ENCODE measurements at places on chromosomes 7 and 10. TPM values are rescaled to one million over a fixed set of nuclear protein-coding genes. Genes with fewer than 3 reads are reported as not detected.

Gene OLAH
- 0.12 TPM for polyA plus RNA-seq

Gene DNAJC30
- polyA plus RNA-seq, result 5.6 TPM

Gene PON1
- polyA plus RNA-seq, result 2.1 TPM

Gene MMD2
- polyA plus RNA-seq, result 0.11 TPM

Gene GHRHR
- polyA plus RNA-seq, result 2.2 TPM

Gene PDCD11
- 99.9 TPM for polyA plus RNA-seq

Gene CFAP43
- polyA plus RNA-seq, result not detected

Gene CACNA2D1
- 7.0 TPM for polyA plus RNA-seq

Gene PNLIPRP1
- polyA plus RNA-seq, result not detected

Gene CYP2C8
- polyA plus RNA-seq, result 1.2 TPM

Gene CYP2C9
- not detected for polyA plus RNA-seq

Gene DRGX
- polyA plus RNA-seq, result not detected

Gene DKK1
- polyA plus RNA-seq, result 0.45 TPM

Gene CYP3A4
- polyA plus RNA-seq, result not detected

Gene ITGB8
- polyA plus RNA-seq, result 0.71 TPM

Gene FAM13C
- polyA plus RNA-seq, result 0.94 TPM

Gene ELFN1
- 0.09 TPM for polyA plus RNA-seq

Gene GRID2IP
- polyA plus RNA-seq, result 0.73 TPM

Gene ST8SIA6
- 1.6 TPM for polyA plus RNA-seq

Gene HDAC9
- polyA plus RNA-seq, result 8.3 TPM

Gene OPALIN
- polyA plus RNA-seq, result not detected

Gene AHR
- polyA plus RNA-seq, result 3.5 TPM

Gene RSPH10B2
- 0.64 TPM for polyA plus RNA-seq

Gene SPACDR
- not detected for polyA plus RNA-seq

Gene STEAP1
- polyA plus RNA-seq, result 14.9 TPM

Gene CTAGE4
- 4.9 TPM for polyA plus RNA-seq

Gene AFAP1L2
- 2.3 TPM for polyA plus RNA-seq

Gene IDI2
- not detected for polyA plus RNA-seq

Gene CNPY1
- polyA plus RNA-seq, result not detected

Gene HEPACAM2
- polyA plus RNA-seq, result not detected

Gene ADO
- polyA plus RNA-seq, result 12.6 TPM

Gene SERPINE1
- 1.2 TPM for polyA plus RNA-seq

Gene CYP26C1
- not detected for polyA plus RNA-seq

Gene DNAJB9
- 8.4 TPM for polyA plus RNA-seq

Gene PTPN20
- 0.13 TPM for polyA plus RNA-seq

Gene TLX1
- not detected for polyA plus RNA-seq

Gene UMAD1
- polyA plus RNA-seq, result 10.3 TPM

Gene WDFY4
- not detected for polyA plus RNA-seq

Gene GNGT1
- 1.6 TPM for polyA plus RNA-seq

Gene PNLIP
- polyA plus RNA-seq, result not detected

Gene CARD11
- polyA plus RNA-seq, result 19.0 TPM

Gene HOXA9
- polyA plus RNA-seq, result not detected

Gene CRHR2
- polyA plus RNA-seq, result 1.4 TPM

Gene PPP1R17
- polyA plus RNA-seq, result 2.4 TPM

Gene UTF1
- 55.7 TPM for polyA plus RNA-seq

Gene PDE6C
- 0.06 TPM for polyA plus RNA-seq

Gene TMEM130
- polyA plus RNA-seq, result 2.0 TPM

Gene ZPBP
- polyA plus RNA-seq, result not detected

Gene LGI1
- polyA plus RNA-seq, result 0.31 TPM

Gene MBLAC1
- 2.4 TPM for polyA plus RNA-seq

Gene SPDYE2B
- polyA plus RNA-seq, result not detected

All from GM23338 (cell line).